ENCODE measurements at places on chromosomes 2 and 18. TPM values are rescaled to one million over a fixed set of nuclear protein-coding genes. Genes with fewer than 3 reads are reported as not detected.

DNA sequence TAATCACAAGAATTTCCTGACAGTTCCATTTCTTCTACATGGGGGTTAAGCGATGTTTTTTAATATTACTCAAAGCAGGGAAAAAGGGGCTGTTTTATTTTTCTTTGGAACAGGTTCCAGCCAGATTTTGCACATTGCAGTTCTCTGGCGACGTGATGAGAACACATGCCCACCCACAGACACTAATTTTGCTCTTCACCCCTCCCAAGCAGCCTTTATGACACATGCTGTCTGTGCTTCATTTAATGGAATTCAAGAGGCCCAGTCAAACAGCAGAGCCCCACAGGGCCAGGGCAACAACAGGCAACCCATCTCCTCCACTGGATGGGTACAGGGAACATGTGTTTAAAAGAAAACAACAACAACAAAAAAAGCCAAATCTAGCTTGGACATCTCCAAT is 70.8 kb downstream of the SPRED2 start:
- no peak for DNase-seq

- DNase-seq = peak; percentile 59
These were observed 1.7 kb upstream of the FOSL2 start for GRCh38 chr2:28390746-28391563.

DNA sequence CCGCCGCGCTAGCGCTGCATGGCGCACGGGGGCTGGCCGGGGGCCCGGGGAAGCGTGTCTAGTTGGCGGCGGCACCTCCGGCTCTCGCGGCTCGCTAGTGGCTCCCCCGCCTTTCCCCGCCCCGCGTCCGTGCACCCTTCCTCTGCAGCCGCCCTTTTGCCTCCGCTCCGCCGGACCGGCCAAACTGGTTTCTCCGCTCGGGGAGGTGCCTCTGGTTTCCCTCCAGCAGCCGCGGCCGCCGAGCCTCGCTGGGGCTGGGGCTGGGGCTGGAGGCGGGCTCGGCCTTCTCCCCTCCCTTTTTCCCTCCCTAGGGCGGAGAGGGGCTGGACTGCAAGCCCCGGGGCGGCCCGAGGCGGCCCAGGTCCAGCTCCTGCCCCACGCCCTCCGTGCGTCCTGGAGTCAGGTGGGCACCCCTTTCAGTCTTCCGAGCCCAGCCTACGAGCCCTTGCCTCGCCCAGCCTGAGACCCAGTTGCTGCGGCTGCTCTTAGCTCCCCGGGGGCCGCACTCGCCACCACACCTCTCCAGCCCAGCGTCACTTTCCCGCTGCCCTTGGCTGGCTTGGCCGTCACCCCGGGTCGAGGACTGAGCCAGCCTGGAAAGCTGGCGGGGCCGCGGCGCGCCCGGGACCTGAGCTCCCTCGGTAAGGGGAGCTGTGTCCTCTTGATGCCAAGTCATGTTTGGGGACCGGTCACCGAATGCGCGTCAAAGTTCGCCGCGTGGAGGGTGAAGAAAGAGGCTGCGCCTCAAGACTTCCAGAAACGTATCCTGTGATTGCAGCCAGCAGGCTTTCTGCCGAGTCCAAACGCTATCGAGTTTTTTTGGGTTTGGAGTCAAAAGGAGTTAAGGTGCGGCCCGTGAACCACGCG is at the start of gene ATP8B1:
Gene ATP8B1 (minus strand): TSS at position 213 of the 867 bp plus-strand sequence. CDS start 71,508 bp downstream, outside the sequence.
- peak; percentile 40 for DNase-seq

Gene ZNF385B
- 0.22 TPM for total RNA-seq

Gene FBXO41
- total RNA-seq = 2.9 TPM

- no peak for DNase-seq
These were observed 18.7 kb upstream of the RAPH1 start for GRCh38 chr2:203553784-203554183.

DNA sequence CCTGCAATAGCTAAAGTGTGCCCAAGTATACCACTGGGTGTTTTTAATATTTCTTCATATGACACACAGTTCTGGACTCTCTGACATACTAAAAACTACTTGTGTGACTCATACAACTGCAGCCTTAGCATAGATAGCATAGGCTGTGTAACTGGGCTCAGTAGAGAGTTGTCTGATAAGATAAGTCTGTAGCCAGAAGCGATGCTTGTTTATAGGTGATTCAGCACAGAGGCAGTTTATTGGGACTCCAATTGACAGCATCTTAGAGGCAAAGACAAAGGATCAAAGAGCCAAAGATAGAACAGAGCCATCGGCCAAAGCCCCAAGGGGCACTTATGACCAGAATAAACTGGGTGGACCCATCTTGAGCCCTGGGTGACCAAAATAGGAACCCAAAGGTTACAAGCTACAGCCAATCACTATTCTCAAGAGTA is 42.3 kb downstream of the AAK1 start:
- peak; percentile 84 for DNase-seq

- no peak for DNase-seq
These were observed 4.5 kb downstream of the SCYGR3 start for GRCh38 chr2:227610123-227610522.

Gene CHRND
- not detected for total RNA-seq

Gene C2orf72
- total RNA-seq = 2.6 TPM

- peak; percentile 40 for DNase-seq
These were observed 67.8 kb upstream of the ARL4C start for GRCh38 chr2:234564699-234565098.

DNA sequence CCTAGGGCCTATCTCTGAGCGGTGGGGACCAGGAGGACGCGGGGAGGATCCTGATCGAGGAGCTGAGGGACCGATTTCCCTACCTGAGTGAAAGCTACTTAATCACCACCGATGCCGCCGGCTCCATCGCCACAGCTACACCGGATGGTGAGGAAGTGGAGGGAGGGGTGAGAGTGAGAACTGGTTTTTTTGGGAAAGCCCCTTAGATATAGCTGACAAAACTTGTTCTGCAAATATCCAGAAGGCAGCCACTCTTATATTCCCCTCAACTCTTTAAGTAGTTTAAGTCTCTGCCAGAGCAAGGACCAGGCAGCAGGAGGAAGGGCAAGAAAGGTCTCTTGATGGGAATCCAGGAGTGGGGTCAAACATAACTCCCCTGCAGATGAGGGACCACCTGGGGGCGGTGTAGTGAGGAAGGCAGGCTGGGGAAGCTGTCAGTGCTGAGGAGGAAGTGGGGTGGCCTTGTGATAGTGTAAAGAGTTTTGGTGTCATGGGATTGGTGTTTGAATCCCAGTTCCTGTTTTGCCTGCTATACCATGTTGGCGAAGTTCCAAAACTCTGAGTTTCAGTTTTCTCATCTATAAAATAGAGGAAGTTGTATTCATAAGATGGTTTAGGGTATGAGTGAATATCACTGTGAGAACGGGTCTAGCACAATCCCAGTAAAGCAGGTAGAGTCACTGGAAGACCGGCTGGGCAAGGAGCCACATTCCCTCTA is 3.4 kb downstream of the NAGK start:
- DNase-seq = no peak

Gene ACVR1C
- total RNA-seq = not detected

Gene CRYBA2
- not detected for total RNA-seq

DNA sequence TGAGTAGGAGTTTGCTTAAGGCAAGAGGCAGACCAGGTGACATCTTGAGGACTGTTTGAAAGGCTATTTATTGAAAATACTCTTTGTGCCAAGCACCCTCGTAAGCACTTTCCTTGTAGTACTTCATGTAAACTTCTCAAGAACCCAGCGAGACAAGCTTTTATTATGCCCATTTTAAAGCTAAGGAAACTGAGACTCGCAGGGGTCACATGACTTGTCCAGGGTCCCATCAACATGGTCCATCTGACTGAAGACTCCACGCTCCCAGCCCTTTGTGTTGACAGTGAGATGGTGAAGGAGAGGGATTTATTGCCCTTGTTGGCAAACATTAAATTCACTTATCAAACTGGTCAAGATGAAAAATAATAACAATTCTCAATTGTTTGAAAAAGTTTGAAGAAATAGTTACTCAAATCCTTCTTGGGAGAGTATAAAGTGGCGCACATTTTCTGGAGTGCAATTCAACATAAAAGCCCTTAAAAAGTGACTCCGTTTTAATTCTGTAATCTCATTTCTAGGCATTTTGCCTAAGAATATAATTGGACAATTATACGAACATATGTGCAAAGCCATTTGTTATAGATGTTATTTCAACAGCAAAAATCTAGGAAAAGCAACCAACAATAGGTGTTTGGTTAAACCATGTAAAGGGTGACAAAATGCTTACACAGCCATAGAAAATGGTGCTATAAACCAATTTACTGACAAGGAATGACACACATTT is 270.5 kb upstream of the NCKAP5 start:
- no peak for DNase-seq

DNA sequence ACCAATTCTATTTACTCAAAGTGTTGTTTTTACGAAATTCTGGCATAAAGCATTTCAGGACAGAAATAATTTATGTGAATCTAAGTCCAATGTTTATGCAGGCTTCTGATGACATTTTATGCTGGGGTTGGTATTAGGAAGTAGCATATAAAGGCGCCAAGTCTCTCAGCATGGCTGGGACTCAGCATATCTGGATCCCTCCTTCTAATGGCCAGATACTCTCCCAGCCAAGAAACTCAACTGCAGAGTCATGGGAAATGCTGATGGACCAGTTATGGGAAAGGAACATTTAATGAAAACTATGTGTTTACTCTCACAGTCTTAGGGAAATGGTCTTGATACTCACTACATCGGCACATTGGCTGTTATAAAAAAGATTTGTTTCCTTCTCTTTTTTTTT is 392.2 kb downstream of the ARHGAP15 start:
- DNase-seq = no peak

DNA sequence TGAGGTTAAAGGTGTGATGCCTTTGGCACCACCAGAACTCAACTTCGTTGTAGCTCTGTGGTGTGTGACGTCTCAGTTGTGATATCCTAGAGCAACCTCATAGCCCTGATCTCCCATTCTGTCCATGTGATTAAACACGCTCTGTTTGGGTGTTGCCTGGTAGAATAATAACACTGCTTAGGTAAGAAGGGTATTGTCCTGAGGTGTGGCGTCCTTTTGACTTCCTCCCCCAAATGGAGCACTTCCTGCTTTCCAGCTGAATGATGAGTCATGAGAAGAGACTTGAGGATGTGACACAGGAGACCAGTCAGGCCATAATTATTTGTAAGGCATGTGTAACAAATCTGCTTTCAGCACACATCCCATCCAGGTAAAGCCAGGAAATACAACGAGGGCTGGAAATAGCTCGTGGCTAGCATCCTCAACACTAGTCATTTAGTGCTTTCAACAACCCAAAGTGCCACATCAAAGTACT is 100.7 kb downstream of the RAPGEF4 start:
- peak; percentile 90 for DNase-seq

Data from A172 (cell line).